ENCODE measurements at places on chromosomes 2 and 18.

- DNase-seq = no peak
Observed at GRCh38 chr2:217478831-217479455, 523.9 kb downstream of the TNS1 start.

- no peak for DNase-seq
Observed at GRCh38 chr18:47163241-47163640, 12.9 kb downstream of the IER3IP1 start.

DNA sequence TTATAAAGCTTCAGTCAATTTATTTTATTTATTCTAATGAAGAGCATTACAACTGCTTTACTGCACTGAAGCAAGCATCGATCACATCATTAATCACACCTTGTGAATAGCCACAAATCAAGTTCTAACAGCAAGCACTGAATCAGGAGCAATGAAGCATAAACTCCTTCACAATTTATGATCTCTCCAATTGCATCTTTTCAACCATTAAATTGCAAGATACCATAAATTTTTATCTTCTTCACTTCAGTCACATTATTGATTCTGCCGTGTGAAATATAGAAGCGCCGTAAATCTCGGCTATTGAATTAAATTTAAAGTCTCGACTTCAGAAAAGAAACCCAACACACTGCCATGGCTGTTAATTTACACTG is 298.7 kb downstream of the CDCA7 start:
- DNase-seq = no peak

GRCh38 chr18:371609-371982 is 103.7 kb upstream of the THOC1 start:
- no peak for DNase-seq

- DNase-seq = no peak
Observed at GRCh38 chr2:191374366-191374765, 129.2 kb downstream of the MYO1B start.

- DNase-seq = no peak
Observed at GRCh38 chr2:98008415-98008814, 12.7 kb upstream of the TMEM131 start.

DNA sequence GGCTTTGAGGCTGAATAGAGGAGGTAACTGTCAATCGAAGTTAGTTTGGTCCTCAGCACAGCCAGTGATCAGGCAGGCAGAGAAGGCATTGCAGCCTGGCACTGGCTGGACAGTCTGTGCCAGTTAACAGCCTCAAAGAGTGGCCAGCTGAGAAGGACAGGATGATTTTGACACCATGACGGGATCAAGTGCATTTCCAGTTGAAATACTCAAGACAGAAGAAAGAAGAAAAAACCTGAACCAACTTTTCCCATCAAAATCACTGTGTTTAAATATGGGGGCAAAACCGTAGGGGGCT is 96.7 kb upstream of the ZCCHC2 start:
- DNase-seq = no peak

- no peak for DNase-seq
Observed at GRCh38 chr2:3266925-3267867, 110.4 kb downstream of the EIPR1 start.

DNA sequence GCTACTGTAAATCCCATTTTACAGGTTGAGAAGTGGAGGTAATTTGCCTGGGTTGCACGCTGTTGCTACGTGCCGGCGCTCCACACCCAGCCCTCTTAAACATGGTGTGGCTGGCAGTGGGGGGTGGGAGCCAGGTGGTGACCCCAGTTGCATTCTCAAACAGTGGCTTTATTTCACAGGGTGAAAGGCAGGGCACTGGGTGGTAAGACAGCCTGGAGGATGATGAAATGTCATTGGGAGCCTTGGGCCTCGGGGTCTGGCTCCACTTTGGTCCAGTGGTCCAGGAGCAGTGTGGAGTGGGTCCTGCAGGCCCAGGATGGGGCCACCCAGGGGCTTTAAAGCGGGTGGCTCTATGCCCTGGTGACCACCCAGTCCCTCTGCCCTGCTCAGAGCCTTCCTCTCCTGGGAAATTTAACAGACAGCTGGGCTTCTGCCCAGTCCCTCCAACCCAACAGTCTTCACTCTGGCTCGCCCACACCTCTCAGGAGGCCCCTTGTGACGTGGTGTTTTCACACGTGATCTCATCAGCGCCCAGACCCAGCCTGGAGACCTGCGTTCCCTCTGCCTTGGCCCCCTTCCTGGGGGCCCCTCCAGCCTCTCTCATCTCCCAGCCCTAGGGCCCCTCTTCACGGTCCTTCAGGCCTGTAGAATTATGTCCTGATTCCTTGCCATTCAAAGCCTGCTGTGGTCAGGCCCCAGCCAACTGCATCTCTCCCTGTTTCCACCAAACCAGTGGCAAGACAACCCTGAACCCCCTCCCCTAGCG is 92.5 kb downstream of the INHBB start:
- no peak for DNase-seq

DNA sequence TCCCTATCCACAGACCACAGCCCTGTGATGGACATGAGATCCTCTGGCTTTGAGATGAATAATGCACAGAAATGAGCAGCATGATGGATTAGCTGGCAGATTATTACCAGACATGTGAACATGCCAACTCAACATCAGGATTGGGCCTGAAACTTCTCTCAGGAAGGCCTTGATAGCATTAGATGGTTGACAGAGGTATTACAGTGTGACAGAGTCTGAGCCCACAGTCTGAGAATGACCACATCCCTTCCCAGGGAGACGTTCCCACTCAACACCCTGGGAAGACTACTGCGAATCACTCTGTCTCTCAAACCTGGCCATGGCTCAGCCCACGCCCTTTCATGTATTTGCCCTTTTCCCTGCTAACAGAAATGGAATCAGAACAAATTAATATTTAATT is 66.9 kb downstream of the BCL11A start:
- no peak for DNase-seq

- no peak for DNase-seq
Observed at GRCh38 chr18:78240627-78241252, 738.9 kb upstream of the SALL3 start.

DNA sequence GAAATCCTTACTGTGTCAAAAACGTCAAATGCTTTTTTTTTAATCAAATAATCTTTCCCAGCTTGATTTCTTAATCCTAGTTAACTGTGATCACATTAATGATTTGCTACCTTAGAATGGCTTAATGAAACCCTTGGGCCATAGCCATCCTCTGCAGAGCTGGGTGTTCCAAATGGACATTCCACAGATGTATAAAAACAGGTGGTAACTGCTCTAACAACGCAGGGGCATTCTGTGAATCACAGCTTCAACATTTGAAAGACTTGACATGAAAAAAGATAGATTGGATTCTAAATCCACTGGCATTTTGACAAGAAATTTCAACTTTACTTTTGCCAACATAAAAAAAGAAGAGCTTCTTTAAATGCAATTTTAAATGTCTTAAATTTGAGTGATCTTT is 69.8 kb upstream of the RASGRP3 start:
- DNase-seq = no peak

GRCh38 chr2:61018318-61018755 is 282 bp upstream of the PUS10 start:
- DNase-seq = no peak

GRCh38 chr2:95312543-95313201 is 15.5 kb downstream of the KCNIP3 start:
- DNase-seq = no peak

- DNase-seq = no peak
Observed at GRCh38 chr18:32974421-32975162, 201.8 kb upstream of the KLHL14 start.

- DNase-seq = no peak
Observed at GRCh38 chr2:46196871-46197462, 100.2 kb upstream of the EPAS1 start.

DNA sequence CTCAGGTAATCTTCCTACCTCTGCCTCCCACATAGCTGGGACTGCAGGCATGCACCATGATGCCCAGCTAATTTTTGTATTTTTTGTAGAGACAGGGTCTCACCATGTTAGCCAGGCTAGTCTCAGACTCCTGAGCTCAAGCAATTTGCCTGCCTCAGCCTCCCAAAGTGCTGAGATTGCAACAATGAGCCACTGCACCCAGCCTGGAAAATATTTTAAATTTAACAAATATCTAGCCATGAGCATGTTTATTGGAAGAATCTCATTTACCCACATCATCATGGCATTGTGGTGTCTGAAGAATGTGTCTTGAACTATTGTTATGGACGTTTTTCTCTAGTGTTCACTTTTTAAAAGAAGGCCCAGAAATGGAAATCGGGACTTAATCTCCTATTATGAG is 231.8 kb downstream of the MBD5 start:
- DNase-seq = no peak

GRCh38 chr2:200985799-200986198 is 22.3 kb upstream of the ORC2 start:
- DNase-seq = no peak

DNA sequence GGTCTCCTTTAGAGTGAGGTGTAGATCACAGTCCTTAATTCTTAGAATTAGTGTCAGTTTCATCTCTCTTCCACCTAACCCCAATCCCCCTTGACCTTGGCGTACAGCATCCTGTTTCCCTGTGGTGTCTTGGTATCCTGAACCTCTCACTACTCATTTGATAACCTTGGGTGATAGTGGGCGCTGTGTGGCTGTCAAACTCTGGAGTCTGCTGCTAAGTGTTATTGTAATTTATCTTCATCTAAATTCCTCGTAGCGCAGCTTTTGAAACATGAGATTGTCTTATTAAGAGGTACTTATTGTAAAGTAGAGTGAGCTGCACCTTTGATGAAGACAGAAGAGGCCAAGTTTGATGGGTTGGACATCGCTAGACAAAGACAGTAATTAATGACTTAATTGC is 222.6 kb upstream of the SPRED2 start:
- no peak for DNase-seq

DNA sequence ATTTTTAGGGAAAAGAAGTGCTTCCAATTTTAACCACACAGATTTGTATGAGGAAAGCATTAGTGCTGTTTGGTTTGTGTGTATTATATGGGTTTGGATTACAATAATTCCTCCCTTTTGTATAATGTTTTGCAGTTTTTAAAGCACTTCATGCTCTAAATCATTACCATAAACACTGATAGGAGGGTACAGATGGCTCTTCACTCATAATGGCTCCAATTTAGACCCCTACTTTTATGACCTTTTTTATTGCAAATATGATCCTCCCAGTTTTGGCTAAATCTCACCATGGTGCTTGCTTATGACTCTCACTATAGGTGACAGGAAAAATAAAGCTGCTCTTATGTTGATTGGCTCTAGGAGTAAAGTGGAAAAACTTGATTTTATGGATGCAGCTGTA is 23.8 kb upstream of the TMEM17 start:
- no peak for DNase-seq

DNA sequence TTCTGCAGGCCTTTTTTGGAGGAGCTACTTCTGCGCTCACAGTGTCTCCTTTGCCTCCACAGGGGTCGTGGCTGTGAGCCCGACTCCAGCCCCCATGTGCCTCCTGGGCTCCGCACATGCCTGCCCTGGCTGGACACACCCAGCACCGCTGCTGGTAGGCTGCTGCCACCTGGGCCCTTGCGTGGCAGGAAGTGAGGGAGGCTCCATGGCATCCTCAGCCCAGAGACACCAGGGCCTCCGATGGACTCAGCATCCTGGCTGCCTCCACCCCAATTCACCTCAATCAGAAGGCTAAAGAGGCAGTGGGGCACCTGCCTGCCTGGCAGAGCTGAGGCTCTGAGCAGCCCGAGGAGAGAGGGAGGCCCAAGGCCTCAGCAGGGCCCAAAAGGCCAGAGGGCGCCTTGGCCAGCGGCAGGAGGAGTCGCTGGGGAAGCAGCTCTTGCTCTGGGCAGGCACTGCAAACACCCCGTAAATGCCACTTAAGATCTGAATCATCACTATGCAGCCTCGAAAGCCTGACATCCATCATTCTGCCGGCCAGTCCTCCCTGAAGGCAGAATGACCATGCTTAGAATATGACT is 68.3 kb upstream of the OTOS start:
- DNase-seq = no peak

DNA sequence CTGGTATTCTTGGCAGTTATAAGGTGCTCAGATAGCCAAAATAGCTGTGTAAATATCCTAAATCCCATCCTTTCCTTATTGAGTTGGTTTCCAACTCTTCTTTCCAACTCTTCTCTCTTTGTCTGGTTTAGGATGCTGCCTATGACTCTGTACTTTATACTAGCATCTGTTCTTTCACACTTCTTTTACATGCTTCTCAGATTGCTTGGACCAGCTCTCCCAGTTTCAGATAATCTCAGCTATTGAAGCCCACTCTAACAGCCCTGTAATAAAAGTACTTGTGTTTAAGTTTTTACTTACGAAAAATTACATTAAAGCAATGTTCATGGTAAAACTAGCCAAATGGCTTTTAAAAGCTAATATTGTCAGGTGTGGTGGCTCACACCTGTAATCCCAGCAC is 14.7 kb upstream of the LHCGR start:
- no peak for DNase-seq

DNA sequence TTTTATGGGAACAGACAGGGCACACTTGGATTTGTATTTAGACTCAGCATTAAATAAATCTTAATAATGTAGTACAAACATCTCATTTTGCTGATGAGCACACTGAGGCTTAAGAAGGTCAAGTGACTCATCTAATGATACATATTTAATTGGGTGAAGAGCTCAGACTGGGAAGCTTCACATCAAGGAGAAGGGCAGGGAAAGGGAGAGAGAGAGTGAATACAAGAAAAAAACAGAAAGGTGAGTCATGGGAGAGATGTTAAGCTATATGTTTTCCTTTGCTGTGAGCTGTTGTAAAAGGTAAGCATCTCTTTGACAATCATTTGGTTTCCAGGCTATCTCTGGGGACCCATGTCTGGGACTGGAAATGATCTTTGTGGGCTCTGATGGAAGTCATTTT is 277.8 kb downstream of the SETBP1 start:
- no peak for DNase-seq

GRCh38 chr18:11899063-11899462 is 9.1 kb downstream of the MPPE1 start:
- no peak for DNase-seq

DNA sequence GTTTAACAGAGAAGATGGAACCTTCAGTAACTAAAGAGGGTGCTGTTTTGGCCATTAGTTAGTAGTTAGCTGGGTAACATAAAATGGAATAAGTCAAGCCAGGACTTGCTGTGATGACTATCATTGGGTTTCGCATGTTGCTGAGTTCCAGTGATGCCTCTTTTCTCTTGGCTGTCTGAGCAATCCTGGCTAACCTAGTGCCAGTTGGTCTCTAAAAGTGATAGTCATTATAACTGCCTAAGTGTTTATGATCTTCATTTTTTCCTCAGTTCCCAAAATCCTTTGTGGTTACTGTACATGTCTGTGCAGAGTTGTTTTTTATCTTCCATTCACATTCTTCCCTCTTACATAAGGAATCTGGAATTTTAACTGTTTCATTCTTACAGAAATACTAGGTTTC is 33.4 kb downstream of the WDR43 start:
- no peak for DNase-seq

GRCh38 chr2:65491381-65491905 is 59.0 kb upstream of the SPRED2 start:
- DNase-seq = no peak

DNA sequence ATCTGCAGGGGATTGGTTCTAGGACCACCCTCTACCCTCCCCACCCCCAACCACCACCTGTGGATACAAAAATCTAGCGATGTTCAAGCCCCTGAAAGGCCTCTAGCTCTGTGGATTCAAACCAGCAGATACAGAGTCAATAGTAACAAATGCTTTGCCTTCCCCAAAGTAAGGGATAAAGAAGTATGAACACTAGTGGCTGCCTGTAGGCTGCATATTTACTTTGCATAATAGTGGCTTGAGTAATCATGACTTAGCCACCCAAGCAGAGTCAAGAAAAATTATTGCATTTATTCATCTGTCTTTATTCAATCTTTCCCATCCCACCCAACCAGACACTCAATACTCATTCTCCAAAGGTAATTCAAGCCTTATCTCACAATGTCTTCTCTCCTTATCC is 43.8 kb downstream of the SOCS6 start:
- no peak for DNase-seq

Data from stimulated activated CD8-positive, alpha-beta memory T cell treated with anti-CD3 and anti-CD28 coated beads, Interleukin-4, amount 100 ng/mL, for 1 hour (primary cell).